ENCODE measurements at places on chromosomes 1 and 21. TPM values are rescaled to one million over a fixed set of nuclear protein-coding genes. Genes with fewer than 3 reads are reported as not detected.

Gene NES
- total RNA-seq: 1.8 TPM

Gene GPR25
- total RNA-seq: not detected

Gene DAB1
- not detected for total RNA-seq

Gene CAMK1G
- total RNA-seq: 0.24 TPM

Gene S1PR1
- total RNA-seq: 0.05 TPM

Gene C2CD4D
- total RNA-seq: not detected

Gene RNF186
- total RNA-seq: not detected

Gene NECTIN4
- 1.6 TPM for total RNA-seq

Gene SPTA1
- total RNA-seq: not detected

Gene HCRTR1
- not detected for total RNA-seq

Gene AKNAD1
- 1.1 TPM for total RNA-seq

Gene SLFNL1
- total RNA-seq: not detected

Gene UBQLN4
- total RNA-seq: 43.8 TPM
